ENCODE measurements at places on chromosomes 16 and 17.

- no peak for DNase-seq
Measured at GRCh38 chr17:51706093-51706492, 445.7 kb downstream of the UTP18 start.

GRCh38 chr17:17075125-17075781 is 33.0 kb downstream of the MPRIP start:
- DNase-seq: peak; percentile 37

DNA sequence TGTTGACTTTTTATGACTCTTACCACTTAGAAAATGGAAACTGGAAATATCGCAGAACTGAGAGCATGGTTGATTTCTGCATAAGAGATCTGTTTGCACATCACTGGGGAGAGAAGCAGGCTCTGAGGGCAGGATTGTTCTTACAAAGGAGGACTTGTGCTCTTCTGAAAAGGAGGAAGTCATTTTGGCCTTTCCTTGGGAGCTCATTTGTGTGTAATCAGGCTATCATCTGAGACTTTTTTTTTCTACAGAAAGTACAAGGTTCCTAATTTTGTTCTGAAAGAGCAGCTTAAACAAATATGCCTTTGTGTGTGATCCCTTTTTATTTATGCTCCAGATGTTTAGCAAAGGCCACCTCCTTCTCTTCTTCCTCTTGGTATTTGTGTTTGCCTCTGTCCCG is 145.7 kb upstream of the CACNG5 start:
- DNase-seq: no peak

- no peak for DNase-seq
Measured at GRCh38 chr16:60907645-60908044, 1128.6 kb downstream of the CDH8 start.

DNA sequence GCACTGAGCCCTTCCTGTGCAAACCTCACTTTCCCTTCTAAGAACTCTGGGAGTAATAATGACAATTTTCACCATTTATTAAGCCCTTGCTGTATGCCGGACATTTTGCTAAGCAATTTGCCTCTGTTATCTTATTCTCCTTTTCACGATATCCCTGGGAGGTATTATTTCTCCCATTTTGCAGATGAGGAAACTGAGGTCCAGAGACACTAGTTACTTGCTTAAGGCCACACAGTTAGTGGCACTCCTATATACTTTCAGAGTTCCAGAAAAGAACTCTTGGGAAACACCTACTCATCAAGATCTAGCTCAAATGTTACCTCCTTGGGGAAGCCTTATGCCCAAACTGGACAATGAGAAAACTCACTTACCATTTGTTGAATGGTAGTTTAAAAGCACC is 4.8 kb upstream of the USP10 start:
- no peak for DNase-seq

GRCh38 chr17:50091918-50092285 is 3.2 kb upstream of the PDK2 start:
- no peak for DNase-seq

- no peak for DNase-seq
Measured at GRCh38 chr17:76246080-76247066, 6.1 kb upstream of the RNF157 start.

Data from AG08395 (cell line).